ENCODE measurements at places on chromosomes 4 and X.
A peak's percentile ranks its signal among the peaks of the same experiment; 100 is the strongest.

- no peak overlapping the region for H3K4me3 ChIP-seq
- H3K4me1 ChIP-seq = no peaks in the 10 kb centered on the region
- no peak overlapping the region for H3K27ac ChIP-seq
- no peaks in the 10 kb centered on the region for H3K36me3 ChIP-seq
- no peak for DNase-seq
These were observed 7.4 kb upstream of the WDFY3 start for GRCh38 chr4:84973856-84974255.

DNA sequence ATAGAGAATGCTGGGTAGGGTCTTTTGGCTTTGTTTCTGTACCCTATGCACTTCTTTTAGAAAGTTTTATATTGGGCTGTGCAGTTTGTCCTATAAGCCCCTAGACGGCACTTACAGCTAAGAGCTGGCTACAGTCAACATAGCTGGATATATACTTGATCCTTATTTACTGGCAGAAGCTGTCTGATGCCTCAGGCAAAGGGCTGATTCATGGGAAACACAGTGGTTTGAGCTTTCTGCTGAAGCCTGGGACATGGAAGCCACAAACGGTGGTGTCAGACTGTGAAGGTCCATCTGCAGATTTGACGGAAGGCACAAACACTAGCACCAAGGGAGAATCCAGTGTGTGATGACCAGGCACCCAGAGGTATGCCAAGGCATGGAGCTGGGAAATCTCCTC is 608.4 kb downstream of the ANKRD50 start:
- H3K4me3 ChIP-seq = no peak overlapping the region
- DNase-seq = no peak
- H3K4me1 ChIP-seq = no peaks in the 10 kb centered on the region

DNA sequence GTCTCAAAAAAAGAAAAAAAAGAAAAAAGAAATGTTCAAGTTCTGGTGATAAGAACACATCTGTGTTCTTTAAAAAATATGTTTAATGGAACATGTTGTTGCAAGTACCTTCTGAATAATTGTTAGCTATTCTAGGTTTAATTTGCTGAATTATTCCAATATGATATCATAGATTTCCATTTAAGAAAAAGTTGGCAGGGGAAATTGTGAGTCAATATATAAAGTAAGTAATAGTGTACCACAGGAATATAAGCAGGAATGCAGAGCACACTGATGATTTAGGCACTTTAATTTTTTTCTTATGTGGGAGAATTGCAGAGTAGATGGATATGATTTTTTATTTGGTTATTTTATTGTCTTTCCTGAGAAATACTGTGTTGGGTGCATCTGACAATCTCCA is 190.7 kb downstream of the RPA4 start:
- DNase-seq = no peak
- no peak overlapping the region for H3K4me3 ChIP-seq
- no peaks in the 10 kb centered on the region for H3K36me3 ChIP-seq
- no peak overlapping the region for H3K27ac ChIP-seq
- no peaks in the 10 kb centered on the region for H3K27me3 ChIP-seq
- no peaks in the 10 kb centered on the region for H3K4me1 ChIP-seq

DNA sequence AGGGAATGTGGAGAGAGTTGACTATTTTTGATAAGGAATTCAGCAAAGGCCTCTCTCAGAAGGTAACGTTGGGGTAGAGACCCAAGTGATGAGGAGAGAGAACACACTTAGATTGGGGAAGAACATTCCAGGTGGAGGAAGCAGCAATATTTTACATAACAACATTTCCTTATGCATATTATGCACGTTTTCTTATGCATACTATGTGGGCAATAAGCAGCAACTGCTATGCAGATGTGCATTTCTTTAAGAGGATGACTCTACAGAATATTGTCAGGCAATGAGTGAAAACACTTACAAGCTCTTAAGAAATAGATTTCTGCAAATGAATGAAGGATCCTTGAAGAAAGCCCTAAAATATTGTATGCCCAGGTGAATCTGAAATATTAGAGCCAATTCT is 91.1 kb downstream of the TMEM47 start:
- H3K36me3 ChIP-seq = no peaks in the 10 kb centered on the region
- DNase-seq = no peak
- H3K4me1 ChIP-seq = no peaks in the 10 kb centered on the region
- H3K27me3 ChIP-seq = no peaks in the 10 kb centered on the region

- H3K4me1 ChIP-seq = no peaks in the 10 kb centered on the region
- H3K4me3 ChIP-seq = no peak overlapping the region
- H3K36me3 ChIP-seq = no peaks in the 10 kb centered on the region
- no peak overlapping the region for H3K27ac ChIP-seq
These were observed 52.1 kb upstream of the RAP2C start for GRCh38 chrX:132271311-132271778.

DNA sequence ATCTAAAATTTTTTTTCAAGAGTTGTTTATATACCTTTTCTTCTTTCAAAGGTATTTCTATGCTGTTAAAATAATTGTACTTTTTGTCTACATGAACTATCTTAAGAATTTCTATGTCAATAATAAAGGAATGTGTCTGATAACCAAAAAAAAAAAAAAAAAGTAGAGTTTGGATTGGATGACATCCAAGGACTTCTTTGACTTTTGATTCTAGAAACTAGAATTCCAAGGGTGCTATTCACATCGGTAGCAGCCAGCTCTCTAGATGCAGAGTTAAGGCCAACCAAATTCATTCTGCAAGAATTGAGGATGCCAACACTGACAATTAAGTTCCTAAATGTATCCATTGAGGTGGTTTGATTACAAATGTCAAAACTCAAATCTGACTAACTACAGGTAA is 42.0 kb upstream of the PRKG2 start:
- no peaks in the 10 kb centered on the region for H3K36me3 ChIP-seq
- H3K4me3 ChIP-seq = no peak overlapping the region
- no peak for DNase-seq
- H3K27me3 ChIP-seq = no peaks in the 10 kb centered on the region
- H3K4me1 ChIP-seq = no peaks in the 10 kb centered on the region

- no peaks in the 10 kb centered on the region for H3K36me3 ChIP-seq
- no peak overlapping the region for H3K4me3 ChIP-seq
- H3K4me1 ChIP-seq = no peaks in the 10 kb centered on the region
- H3K27me3 ChIP-seq = no peaks in the 10 kb centered on the region
- DNase-seq = no peak
These were observed 17.1 kb upstream of the BEX4 start for GRCh38 chrX:103197721-103198306.

GRCh38 chr4:107988763-107989035 is 990 bp upstream of the HADH start:
- H3K27me3 ChIP-seq = no peaks in the 10 kb centered on the region
- no peaks in the 10 kb centered on the region for H3K36me3 ChIP-seq
- no peak overlapping the region for H3K4me3 ChIP-seq

DNA sequence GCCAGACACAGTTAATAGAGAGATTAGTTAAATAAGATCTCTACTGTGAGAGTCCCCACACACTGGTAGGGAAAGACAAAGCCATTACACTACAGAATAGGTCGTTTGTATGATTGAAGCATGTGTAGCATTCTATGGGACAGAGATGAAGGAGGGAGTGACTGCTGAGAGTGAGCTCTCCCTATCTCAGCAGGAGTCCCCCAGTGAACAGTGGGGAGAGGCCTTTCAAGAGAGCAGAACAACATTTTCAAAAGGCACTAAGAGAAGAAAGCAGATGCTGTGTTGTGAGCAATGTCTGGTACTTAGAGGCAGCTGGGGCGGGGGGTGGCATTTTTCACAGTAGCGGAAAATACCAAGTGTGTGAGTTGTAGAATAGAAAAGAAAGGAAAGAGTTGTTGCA is 413.6 kb downstream of the AFF2 start:
- no peaks in the 10 kb centered on the region for H3K27me3 ChIP-seq
- H3K4me3 ChIP-seq = no peak overlapping the region
- H3K27ac ChIP-seq = no peak overlapping the region
- H3K4me1 ChIP-seq = no peaks in the 10 kb centered on the region

- DNase-seq = no peak
- H3K27ac ChIP-seq = peak overlapping the region; percentile 40
- peaks cover 34% of the 10 kb centered on the region for H3K4me1 ChIP-seq
- H3K27me3 ChIP-seq = no peaks in the 10 kb centered on the region
- H3K4me3 ChIP-seq = no peak overlapping the region
These were observed 53.5 kb downstream of the PTTG2 start for GRCh38 chr4:38013461-38014366.

DNA sequence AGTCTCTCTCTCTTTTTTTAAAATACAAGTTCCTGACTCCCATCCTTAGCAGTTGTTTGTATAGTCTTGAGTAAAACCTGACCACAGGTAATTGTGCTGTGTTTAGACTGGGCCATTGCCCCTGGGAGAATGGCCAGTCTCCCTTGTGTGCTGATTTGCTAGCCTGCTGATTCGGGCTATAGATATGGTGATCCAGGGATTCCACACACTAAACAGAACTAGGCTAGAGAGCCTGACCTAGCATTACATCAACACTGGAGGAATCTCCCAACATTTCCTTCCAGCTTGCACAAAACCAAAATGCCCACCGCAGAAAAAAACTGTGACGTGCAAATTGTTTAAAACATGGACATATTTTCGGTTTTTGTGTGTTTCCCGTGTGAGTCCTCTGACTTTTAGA is 5.1 kb downstream of the UPRT start:
- no peak overlapping the region for H3K27ac ChIP-seq
- H3K4me3 ChIP-seq = no peak overlapping the region
- no peaks in the 10 kb centered on the region for H3K4me1 ChIP-seq
- H3K36me3 ChIP-seq = no peaks in the 10 kb centered on the region
- no peak for DNase-seq

- H3K27ac ChIP-seq = no peak overlapping the region
- H3K36me3 ChIP-seq = no peaks in the 10 kb centered on the region
- H3K4me1 ChIP-seq = no peaks in the 10 kb centered on the region
- H3K4me3 ChIP-seq = no peak overlapping the region
- H3K27me3 ChIP-seq = no peaks in the 10 kb centered on the region
- DNase-seq = no peak
These were observed 23.0 kb upstream of the CBR4 start for GRCh38 chr4:169032883-169033645.

GRCh38 chrX:153684467-153685155 is 3.1 kb upstream of the SLC6A8 start:
- H3K36me3 ChIP-seq = no peaks in the 10 kb centered on the region
- H3K27me3 ChIP-seq = no peaks in the 10 kb centered on the region
- no peaks in the 10 kb centered on the region for H3K4me1 ChIP-seq
- no peak overlapping the region for H3K4me3 ChIP-seq
- no peak overlapping the region for H3K27ac ChIP-seq
- DNase-seq = no peak

- no peaks in the 10 kb centered on the region for H3K27me3 ChIP-seq
- H3K4me1 ChIP-seq = no peaks in the 10 kb centered on the region
- no peak for DNase-seq
- no peak overlapping the region for H3K4me3 ChIP-seq
These were observed 172.9 kb upstream of the GALNT7 start for GRCh38 chr4:172995704-172996103.

DNA sequence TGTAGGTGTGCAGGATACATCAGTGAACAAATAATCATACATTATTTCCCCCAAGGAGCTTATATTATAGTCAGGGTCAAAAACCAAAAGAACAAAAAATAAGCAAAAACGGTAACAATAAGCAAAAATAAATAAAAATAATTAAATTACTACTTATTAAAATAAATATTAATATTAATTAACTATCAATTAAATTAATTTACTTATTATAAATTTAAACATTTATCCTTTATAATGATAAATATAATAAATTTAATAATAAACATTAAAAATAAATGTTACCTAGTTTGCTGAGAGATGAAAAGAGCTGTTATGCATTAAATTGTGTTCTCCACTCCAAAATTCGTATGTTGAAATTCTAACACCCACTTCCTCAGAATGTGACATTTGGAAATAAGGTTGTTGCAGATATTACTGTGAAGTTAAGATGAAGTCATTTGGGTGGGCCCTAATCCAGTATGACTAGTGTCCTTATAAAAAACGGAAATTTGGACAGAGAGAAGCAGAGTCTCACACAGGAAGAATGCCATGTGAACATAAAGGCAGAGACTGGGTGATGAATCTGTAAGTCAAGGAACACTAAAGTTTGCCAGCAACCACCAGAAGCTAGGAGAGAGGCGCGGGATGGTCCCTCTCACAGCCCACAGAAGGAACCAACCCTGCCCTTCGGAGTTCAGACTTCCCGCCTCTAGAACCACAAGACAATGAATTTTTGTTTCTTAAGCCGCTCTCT is 67.2 kb upstream of the IBSP start:
- no peaks in the 10 kb centered on the region for H3K27me3 ChIP-seq
- H3K4me1 ChIP-seq = no peaks in the 10 kb centered on the region
- no peak overlapping the region for H3K27ac ChIP-seq
- DNase-seq = no peak

DNA sequence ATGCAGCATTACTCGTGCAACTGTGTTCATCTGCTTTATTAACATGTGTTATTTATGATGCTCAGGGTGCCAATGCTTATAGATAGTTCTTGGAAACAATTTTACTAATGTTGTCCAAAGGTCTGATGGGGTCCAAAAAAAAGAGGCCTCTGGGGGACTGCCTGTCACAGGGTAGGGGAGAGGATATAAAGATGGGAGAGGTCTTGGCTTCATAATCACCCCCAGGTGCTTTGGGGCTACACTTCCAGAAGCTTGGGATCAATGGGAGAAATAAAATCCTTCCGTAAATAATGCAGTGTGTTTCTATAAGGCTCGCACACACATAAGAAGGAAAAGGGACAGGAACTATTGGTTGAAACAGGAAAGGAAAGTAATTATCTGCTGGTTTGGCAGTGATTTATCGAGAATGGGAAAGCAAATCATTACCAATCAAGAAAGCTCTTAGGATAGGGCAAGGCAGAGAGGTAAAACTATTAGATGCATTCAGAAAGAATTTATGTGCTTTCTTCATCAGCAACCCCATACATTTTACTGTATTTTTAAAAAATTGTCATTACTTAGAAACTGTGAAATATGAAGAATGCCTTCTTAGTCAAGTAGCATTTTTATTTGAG is 571.3 kb downstream of the PACRGL start:
- H3K4me1 ChIP-seq = no peaks in the 10 kb centered on the region
- no peaks in the 10 kb centered on the region for H3K27me3 ChIP-seq
- no peak overlapping the region for H3K4me3 ChIP-seq
- no peaks in the 10 kb centered on the region for H3K36me3 ChIP-seq
- DNase-seq = no peak
- no peak overlapping the region for H3K27ac ChIP-seq

DNA sequence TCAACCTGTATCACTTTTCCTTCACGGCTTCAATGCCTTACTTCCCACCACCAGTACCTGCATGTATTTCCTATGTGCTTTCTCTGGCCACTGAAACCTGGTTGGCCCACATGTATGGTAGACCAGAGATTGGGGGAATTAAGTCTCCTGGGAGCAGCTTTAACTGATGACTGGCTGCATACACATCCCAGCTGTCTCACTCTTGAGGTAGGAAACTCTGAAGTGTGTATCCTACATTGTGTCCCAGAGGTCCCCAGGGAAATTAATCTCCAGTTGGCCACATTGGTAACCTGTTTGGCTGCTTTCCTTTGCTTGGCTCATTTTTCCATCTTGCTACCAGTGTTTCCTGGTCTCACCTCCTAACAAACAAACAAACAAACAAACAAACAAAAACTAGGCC is 124.4 kb downstream of the ZNF827 start:
- no peaks in the 10 kb centered on the region for H3K36me3 ChIP-seq
- no peaks in the 10 kb centered on the region for H3K4me1 ChIP-seq
- H3K27me3 ChIP-seq = no peaks in the 10 kb centered on the region
- H3K4me3 ChIP-seq = no peak overlapping the region
- H3K27ac ChIP-seq = no peak overlapping the region
